ENCODE measurements at places on chromosomes 2 and 18.

GRCh38 chr2:146370826-146371225 is 1474.0 kb upstream of the ACVR2A start:
- no peak for DNase-seq

DNA sequence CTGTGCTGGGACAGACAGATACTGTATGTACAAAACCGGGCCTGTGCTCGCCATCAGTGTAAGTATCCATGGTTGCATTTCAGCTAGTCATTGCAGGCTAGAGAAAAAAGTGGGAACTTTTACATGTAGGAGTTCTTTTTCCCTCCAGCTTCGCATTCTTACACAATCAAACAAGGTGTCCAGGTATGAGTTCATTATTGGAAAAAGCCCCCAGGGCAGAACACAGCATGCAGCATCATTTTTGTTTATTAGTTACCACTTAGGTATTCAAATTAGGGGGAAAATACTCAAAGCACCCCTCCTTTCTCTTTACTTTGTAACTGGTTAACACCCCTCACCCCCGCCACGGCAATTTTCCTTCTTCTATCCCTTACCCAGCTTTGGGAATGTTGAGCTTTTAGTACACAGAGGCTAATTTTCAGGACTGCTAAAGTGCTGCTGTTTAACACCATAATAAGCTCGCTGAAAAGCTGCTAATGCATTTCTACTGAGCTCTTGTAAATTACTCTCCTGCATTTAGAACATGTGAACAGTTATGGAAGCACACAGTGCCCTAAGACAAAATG is 13.6 kb downstream of the UPP2 start:
- no peak for DNase-seq

GRCh38 chr2:72923833-72924352 is 6.6 kb downstream of the EMX1 start:
- no peak for DNase-seq

GRCh38 chr2:64975232-64975821 is 13.9 kb upstream of the SLC1A4 start:
- no peak for DNase-seq

- DNase-seq: no peak
These were observed 296.2 kb upstream of the ZC3H15 start for GRCh38 chr2:186189816-186190215.

- DNase-seq: no peak
These were observed 360.7 kb downstream of the ZEB2 start for GRCh38 chr2:144159240-144159639.

- no peak for DNase-seq
These were observed 270.2 kb downstream of the GBX2 start for GRCh38 chr2:235897992-235898391.

GRCh38 chr18:74281011-74281979 is 10.5 kb downstream of the CYB5A start:
- no peak for DNase-seq

GRCh38 chr2:38037325-38037724 is 38.6 kb downstream of the CYP1B1 start:
- no peak for DNase-seq

DNA sequence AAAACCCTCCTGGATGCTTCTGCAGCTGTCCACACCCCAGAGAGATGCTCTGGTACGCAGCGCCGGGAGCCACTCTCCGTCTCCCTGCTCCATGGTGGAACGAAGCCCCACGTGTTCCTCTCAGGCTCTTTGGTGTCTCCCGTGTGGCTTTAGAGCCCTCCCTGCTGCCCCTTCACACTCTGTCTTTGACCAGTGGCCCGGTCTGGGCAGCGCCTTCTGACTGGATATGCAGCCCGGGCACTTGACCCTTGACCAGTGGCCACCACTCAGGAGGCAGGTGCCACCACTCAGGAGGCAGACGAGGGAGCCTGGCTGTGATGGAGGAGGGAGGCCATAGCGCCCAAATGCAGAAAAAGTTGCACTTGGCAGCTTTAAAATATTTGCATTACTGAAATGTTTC is 214.5 kb upstream of the SALL3 start:
- DNase-seq: no peak

DNA sequence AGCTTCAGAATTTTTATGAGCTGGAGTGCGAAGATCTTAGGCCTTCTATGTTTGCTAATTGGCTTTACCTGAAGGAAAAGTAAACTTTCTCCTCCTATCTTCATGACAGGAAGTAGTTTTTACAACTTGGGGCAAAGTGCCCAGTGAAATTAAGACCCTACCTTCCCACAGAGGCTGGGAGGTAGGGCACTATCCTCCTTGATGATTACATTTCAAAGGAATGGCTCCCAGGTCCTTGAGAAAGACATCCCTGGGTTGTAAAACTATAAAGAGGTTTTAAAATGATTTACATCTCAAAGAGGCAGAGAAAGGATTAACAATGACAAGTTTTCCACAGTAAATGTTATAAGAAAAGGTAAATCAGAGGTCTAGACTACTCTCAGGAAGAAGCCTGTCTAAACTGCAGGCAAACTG is 155.8 kb downstream of the CDH7 start:
- DNase-seq: no peak

DNA sequence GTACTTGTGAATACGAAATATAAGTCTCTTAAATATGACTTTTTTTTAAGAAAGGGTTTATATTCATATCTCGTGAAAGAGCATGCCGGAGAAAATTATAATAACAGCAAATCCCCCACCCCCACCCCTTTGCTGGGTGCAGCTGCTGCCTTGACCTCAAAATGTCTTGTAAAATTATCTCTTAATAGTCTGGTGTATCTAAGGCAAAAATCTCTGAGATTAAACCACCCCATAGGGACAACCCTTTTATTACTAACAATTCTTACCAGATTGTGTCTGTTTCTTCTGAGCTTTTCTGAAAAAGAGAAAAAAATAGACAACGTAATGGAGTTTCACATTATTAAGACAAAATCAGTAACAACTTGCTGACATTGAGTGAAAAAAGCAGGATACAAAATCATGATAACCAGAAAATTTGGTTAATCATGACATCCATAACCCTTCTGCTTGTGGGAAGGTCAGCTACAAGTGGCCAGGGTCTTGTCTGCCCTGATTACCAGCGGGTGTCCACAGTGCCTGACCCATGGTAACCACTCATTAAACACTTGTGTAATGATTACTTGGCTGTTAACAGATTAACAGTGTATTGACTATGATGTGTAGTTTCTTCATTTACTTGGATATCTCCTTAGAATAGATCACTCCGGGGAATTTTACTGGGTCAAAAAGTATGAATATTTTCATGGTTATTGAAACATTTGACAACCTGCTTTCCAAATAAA is 1.5 kb downstream of the STRADB start:
- no peak for DNase-seq

DNA sequence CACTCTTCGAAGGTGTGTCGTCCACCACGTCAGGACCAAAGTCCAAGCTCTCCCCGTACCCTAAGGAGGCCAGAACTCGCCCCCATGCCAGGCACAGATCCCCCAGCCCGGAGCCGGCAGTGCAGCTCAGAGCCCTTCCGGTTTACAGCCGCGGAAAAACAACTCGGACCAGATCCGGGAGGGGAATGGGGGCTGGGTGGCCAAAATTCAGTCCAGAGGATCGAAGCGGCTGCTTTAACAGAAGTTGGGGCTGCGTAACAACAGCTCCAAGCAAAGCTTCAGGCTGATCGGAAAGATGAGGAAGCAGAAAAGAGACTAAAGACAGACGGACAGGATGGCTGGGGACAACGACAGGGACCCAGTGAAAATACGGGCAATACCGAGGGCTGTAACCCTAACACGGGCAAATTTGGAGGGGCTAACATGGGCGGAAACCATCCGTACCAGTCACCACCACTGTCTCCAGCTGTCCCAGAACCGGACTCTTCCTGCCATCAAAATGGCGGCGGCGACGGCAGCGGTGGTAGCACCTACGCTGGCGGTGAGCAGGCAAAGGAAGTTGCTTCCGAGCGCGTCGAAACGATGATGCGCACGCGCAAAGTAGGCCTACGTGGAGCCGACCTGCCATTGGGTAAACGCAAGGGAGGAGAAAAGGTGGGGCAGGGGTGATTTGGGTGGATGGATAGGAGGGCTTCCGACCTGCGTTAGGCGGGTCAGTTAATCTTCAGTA is at the start of gene MMADHC:
Gene MMADHC, minus strand, starts transcription at position 556 of the 730 bp plus-strand sequence. CDS start 678 bp downstream, outside the sequence.
- peak; percentile 87 for DNase-seq

DNA sequence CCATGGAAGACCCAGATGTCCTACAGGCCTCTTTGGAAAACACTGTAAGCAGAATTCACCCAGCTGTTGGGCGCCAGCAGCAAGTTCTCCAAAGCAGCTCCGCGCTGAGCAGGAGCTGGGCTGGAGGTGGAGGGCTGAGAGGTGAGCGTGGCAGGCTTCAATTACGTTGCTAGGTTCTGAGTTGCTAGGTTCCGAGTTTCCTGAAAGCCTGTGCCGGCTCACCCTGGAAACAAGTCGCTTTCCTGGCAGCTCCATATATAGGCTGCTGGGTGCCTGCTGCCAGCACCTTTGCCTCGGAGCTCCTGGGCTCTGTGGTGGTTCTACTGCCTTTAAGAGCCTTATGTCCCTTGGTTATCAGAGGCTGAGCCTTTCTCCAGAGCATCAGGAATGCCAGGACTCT is 14.4 kb upstream of the EGR4 start:
- no peak for DNase-seq

- DNase-seq: peak; percentile 41
These were observed 7.9 kb upstream of the LBH start for GRCh38 chr2:30223413-30223874.

DNA sequence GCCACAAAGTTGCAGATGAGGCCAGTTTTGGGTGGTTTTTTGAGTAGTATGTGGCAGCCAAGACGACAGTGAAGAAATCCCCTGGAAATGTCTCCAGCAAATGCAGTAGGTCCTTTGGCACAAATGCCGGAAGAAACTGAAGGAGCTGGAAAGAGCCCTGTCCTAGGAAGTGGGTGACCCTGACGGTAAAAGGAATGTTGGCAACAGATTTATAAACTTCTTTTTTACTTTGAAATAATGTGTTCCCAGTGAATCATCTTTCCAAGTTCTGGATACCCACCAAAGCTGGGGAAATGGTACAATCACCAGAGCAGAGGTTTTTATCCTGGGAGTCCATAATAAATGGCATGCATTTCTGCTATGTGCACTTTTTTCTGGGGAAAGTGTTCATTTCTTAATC is 112.9 kb downstream of the CSRNP3 start:
- DNase-seq: no peak

DNA sequence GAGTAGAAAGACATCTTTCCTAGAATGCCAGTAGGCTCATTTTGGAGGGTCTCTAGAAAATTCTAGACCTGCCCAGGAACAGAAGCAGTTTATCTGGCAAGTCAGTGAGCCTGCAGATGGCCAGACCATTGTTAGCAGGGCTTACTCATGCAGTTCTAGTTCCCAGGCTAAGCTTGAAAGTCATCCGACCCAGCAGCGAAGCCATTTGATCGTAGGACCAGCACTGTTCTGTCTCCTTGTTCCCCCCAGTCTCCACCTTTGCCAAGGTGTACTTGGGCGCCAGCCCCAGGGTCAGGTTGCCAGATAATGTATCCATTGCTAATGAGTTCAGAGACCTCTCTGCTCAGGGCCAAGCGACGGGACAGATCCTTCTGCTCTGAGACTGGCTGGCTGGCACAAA is 70.1 kb downstream of the EPAS1 start:
- DNase-seq: no peak

GRCh38 chr18:26103579-26103978 is 13.2 kb upstream of the SS18 start:
- peak; percentile 13 for DNase-seq

GRCh38 chr2:210562091-210562490 is 5.7 kb downstream of the CPS1 start:
- DNase-seq: no peak

DNA sequence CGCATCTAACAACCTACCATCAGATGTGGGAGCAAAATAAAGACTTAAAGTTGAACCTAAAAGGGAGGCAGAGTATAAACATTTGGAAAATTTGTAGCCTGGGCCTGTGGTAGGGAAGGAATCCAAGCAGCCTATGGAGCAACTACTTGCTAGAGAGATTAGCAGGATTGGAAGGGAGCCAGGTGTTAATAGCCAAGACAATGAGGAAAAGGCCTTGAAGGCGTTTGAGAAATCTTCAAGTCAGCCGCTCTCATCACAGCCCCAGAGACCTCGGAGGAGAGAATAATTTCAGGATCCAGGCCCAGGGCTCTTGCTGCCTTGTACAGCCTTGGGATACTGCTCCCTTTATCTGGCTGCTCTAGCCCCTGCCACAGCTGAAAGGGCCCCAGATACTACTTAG is 219.7 kb downstream of the THSD7B start:
- no peak for DNase-seq

GRCh38 chr2:173280853-173281252 is 73.8 kb upstream of the CDCA7 start:
- no peak for DNase-seq

- DNase-seq: no peak
These were observed 1.2 kb downstream of the STON1 start for GRCh38 chr2:48531141-48531648.

DNA sequence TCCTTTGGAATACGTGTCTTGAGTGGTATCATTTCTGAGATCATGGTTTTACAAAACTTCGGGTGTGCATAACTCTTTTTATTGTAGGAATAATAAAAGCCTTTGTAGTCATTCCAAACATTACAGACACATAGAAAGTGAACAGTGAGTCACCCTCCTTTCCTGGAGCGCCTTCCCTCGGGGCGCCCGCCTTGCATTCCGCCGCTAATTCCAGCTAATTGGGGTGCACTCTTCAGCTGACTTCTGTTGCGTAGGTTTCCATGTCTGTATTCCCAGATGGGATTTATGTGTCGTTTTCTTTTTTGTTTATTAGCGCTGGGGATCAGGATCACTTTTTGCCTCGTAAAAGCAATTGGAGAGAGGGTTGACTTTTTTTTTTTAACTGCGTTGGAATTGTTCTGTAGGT is 18.7 kb downstream of the SH3BP4 start:
- no peak for DNase-seq

GRCh38 chr2:147642765-147643164 is 202.1 kb upstream of the ACVR2A start:
- DNase-seq: no peak

DNA sequence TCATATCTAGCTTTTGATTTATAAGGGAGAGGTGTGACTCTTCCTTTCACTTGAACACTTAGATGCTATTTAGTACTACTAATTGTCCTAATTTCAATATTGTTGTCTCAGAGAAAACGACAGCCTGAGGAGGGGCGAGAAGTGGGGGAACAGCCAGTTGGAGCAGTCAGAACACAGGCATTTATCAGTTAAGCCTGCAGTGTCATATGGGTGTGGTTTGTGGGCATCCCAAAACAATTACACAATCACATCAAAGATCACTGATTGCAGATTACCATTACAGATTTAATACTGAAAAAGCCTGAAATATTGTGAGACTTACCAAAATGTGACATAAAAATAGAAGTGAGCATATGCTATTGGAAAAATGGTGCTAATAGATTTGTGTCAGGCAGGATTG is 15.8 kb downstream of the TMEM131 start:
- no peak for DNase-seq

- no peak for DNase-seq
These were observed 34.0 kb upstream of the TMEM131 start for GRCh38 chr2:98029718-98030222.

- no peak for DNase-seq
These were observed 297.4 kb downstream of the CALCRL start for GRCh38 chr2:187150670-187151069.

DNA sequence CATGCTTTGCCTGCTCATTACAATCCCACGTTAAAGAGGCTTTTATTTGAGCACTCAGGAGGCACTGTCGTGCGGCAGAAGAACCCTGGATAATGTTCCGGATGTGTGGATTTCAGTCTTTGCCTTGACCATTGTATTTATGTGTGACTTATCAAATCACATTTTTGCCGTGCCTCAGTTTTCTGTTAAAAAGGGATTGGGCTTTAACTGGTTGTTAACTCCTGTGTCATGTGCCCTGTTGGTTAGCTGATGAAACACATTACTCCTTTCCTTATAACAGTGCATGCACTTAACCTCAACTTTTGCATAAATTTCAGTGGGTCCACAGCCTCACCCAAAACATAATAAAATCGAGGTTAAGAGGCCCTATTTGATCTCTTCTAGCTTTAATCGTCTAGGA is 52.7 kb downstream of the NAB1 start:
- DNase-seq: no peak

Measured in effector memory CD8-positive, alpha-beta T cell (primary cell).